Smooth muscle cell of the brain vasculature (primary cell): ENCODE measurements at places on chromosomes 11 and 22.
A peak's percentile ranks its signal among the peaks of the same experiment; 100 is the strongest.

DNA sequence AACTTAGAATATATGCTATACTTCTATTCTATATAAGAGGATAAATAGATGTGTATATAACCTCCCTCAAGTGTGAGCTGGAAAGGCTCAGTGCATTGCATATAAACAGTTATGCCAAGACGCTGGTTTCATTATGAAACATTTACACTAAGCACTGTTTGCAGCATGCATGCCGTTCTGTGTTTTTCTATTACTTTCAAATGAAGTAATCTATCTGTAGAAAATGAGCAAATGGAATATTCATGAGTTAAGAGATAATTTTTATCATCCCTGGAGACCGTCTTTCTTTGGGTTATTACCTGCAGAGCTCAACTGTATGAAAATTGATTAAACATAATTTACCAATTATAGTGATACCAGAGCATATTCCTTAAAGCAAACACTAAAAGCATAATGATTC is 925.7 kb upstream of the CCDC90B start:
- no peak for DNase-seq

GRCh38 chr11:117872420-117872961 is 4.0 kb downstream of the FXYD6 start:
- no peak for DNase-seq

- no peak for DNase-seq
Measured at GRCh38 chr11:95739108-95739938, 50.3 kb downstream of the FAM76B start.

GRCh38 chr11:60981515-60981914 is 10.0 kb downstream of the CD6 start:
- DNase-seq: no peak

DNA sequence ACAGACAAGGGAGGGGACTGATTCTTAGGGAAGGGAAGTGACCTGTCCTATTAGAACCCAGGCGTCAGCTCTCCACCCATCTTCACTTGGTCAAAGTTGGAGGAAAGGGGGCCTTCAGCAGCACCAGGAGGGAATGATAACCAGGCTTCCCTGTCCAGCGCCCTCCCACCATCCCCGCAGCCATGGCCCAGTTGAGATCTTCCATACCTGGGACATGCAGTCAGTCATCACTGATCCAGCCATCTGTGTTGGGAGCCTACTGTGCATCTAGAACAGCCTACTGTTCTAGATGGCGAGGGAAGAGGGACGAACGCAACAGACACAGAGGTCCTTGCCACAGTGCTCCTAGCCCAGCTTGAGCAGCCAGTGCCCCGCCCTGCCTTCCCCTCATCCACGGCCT is 40.6 kb downstream of the PDGFB start:
- DNase-seq: no peak

- peak; percentile 54 for DNase-seq
Measured at GRCh38 chr11:29119707-29120618, 896.9 kb downstream of the KCNA4 start.

DNA sequence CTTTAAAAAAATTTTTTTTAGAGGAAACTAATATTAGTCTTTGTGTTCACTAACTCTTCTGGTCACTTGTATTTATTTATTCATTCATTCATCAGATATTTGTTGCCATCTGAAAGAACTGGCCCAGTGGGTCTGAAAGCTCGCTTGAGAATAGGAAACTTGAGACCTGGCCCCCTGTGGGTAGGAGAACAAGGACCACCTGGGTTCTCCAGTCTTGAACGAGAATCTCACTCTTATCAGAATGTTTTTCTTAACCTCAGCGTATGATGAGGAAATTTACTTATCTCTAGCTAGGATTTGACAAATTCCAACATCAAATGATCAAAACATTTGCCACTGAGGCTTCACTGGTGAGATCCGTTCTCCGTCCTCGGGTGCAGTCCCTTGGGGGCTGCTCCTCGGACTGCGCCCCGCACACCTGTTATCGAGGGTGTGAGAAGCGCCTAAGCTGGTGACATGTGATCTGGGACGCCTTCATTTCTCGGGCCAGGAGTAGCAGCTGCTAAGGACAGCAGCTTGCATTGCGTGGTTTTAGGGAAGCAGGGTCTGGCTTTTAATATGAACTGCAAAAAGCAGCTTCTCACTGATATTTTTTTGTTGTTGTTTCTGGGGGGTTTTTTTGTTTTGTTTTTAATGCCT is 6.3 kb downstream of the C22orf31 start:
- DNase-seq: no peak

DNA sequence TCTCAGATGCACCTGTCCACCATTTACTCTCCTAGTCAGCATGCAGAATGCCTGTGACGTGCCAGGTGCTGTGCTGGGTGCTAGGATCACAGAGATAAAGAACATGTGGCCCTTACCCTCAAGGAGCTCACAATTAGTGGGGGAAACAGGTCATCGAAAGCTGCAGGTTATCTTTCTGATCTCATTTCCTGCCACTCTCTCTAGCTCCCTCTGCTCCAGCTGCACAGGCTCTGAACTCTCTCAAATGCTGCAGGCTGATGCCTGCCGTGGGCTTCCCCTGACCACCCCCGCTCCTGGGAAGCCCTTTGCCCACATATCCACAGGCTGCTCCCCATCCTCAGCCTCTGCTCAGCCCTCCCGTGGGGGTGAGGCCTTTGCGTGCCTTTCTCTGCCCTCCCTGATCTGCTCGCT is 29.6 kb downstream of the SHANK3 start:
- no peak for DNase-seq

DNA sequence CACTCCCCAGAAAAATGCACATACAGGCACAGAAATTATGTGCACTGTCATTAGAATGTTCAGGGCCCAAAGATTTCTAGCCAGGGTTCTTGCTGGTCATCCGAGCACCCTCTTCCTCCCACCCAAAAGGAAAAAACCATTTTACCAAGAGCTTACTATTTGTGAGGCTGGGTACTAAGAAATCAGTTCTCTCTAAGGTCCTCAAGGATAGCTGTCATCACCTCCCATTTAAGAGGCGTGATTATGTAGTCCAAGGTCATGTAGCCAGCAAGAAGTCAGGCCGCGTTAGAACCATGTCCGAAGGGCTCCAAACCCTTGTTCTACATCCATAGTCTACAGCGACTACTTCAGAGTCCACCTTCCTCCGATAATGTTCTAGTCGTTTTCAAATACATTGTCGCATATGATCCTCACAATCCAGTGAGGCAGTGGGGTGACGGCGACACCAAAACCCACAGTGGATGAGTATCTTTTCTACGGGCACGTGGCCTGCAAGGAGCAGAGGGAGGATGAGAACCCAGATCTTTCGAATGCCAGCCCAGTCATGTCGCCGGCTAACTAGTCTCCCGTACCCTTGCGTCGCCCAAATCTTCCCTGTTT is 634 bp downstream of the TIMM8B start:
- DNase-seq: no peak

GRCh38 chr11:68049509-68050370 is 10.9 kb downstream of the TCIRG1 start:
- DNase-seq: no peak

- no peak for DNase-seq
Measured at GRCh38 chr11:27841023-27841422, 140.8 kb upstream of the BDNF start.

DNA sequence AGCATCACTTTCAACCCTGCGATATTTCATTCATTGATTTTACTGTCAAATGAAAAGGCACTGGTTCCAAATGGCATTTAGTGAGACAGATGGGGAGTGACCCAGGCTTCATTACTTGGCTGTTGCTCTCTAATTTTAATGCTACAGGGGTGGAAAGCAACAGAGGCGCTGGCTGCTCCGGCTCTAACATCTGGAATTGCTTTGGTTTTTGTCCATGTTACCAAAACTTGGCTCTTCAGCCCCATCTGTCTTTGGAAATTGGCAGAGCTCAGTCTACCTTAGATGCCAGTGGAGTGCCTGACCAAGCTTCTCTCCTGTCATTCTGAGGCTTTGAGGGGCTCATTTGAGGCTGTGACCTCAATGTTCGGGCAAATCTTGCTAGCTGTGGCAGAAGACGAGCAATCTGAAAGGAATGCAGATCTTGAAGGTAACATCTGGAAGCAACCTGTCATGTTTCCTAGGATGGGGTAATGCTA is 409.5 kb upstream of the SYN3 start:
- no peak for DNase-seq

GRCh38 chr11:42528911-42529310 is 782.9 kb upstream of the API5 start:
- no peak for DNase-seq

- no peak for DNase-seq
Measured at GRCh38 chr22:17387356-17387755, 18.1 kb downstream of the CECR2 start.

GRCh38 chr11:123531325-123531724 is 101.3 kb downstream of the GRAMD1B start:
- no peak for DNase-seq

DNA sequence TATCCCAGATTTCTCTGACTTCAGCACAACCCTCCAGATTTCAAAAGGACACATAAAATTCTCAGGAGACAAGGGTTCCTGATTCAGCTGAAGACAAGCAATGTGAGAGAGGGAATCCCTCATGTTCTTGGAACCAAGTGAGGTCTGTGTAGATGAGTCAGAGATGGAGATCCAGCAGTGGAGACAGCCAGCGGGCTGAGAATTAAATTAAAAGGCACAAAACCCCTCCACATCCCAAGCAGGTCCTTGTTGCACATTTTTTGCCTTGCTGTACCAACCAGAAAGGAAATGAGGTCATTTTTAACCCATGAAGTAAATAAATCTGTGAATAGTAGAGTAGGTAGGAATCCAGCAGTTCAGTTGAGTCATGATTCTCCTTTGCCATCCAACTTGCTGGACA is 9.7 kb downstream of the MTNR1B start:
- no peak for DNase-seq

- DNase-seq: no peak
Measured at GRCh38 chr22:48242461-48242864, 1480.0 kb downstream of the TBC1D22A start.

DNA sequence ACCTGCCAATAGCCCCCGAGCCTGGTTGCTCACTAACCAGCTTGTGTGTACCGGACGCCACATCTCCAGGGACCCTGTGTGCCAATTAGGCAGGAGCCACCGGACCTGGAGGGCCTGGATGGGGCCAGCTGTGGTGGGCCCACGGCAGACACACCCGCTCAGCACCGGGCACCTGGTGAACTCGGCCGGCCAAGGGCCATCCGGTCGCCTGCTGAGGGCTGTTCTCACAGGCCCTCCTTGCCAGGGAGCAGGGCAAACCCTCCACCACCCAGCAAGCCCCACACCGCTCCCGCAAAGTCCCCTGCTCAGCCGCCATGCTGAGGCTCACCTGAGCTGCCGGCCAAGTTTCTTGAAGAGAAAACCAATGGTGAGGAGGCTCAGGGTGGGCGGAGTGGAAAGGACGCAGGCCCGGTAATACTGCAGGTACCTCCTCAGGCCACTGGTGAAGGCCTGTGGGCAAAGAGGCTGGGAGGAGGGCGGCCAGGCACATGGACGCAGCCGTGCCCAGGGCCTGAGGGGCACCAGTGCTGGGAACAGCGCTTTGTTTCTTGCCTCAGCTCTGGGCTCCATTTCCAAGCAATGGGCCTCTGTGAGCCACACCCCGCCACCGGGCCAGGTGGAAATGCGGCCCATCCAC is 17.1 kb downstream of the TUBGCP6 start:
- no peak for DNase-seq

DNA sequence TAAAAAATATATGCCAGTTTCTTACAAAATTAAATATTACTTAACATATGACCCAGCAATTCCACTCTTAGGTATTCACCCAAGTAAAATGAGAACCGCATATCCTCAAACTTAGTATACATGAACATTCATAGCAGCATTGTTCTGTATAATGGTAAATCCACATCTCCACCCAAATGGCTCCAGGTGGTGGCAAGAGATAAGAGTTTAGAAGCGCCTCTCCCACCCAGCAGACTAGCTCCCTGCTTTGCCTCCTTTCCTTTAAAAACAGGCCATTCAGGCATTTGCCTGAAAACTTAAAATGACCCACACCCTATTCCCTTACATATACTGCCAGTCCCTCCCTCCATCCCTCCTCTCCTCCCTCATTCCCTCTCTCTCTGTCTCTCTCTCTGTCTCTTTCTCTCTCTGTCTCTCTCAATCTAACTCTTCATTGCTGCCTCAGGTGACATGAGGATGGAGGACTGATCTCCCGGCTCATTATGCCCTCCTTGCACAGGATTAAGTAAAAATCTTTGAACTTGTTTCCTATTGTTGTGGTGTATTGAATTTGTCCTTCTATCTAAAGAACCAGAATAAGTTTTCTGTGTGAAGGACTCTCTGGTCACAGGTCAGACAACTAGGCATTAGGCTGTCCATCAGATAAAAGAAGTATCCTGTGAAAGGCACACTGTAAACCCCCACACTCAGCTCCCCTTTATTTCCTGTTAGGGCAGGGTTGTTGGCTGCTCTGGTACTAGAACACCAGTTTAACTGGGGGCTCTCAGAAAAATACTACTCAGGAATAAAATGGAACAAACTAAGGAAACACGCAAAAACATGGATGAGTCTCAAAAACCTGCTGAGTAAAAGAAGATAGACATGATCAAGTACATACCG is 48.3 kb downstream of the RRP8 start:
- DNase-seq: no peak

- DNase-seq: no peak
Measured at GRCh38 chr11:36453678-36454077, 56.4 kb downstream of the TRAF6 start.

DNA sequence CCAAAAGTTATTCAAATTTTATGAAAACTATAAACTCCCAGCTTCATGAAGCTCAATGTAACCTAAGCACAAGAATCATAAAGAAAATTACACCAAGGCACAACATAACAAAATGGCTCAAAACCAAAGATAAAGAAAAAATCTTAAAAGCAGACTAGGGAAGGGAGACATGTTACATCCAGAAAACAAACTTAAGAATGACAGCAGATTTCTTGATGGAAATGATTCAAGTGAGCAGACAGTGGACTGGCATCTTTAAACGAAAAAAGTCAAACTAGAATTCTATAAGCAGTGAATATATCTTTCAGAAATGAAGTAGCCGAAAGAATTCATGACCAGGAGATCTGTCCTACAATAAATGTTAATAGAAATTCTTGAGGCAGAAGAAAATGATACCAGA is 75.6 kb downstream of the SHANK2 start:
- DNase-seq: no peak

DNA sequence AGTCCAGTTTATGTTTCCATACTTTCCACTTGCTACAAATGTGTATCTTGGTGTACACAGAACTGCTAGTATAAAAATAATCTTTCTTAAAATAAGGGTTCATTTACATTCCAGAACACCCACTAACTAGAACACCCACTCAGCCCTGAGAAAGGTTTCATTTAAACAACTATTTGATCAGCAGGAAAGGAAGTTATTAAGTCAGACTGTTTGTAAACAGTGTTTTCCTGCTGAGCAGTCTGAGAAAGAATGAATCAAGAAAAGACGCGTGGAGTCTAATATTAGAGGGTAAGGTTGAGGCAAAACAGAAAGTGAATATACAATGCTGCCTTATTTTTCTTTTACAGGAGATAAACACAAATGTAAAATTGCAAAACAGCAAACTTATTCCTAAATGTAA is 32.7 kb downstream of the NARS2 start:
- no peak for DNase-seq
